Liver (tissue), 10 donors: ENCODE measurements at places on chromosomes 2 and 18. TPM values are rescaled to one million over a fixed set of nuclear protein-coding genes. Genes with fewer than 3 reads are reported as not detected.

DNA sequence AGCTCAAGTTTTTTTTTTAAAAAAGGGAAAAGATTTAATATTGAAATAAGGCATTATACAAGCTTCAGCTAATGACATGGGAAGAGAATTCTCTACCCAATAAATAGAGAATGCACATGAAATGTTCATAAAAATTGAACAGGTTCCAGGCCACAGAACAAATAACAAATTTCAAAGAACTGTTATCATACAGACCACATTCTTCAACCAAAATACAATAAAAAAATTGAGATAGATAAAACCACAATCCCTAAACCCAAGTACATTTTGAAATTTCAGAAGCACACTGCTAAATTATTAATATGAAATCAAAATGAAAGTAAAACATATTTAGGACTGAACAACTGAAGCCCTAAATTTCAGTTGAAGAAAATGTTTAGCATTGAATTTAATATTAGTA is 89.6 kb downstream of the BCL2 start:
- H3K4me3 ChIP-seq: no peak overlapping the region
- H3K27ac ChIP-seq: no peak overlapping the region
- no peaks in the 10 kb centered on the region for H3K4me1 ChIP-seq
- no peaks in the 10 kb centered on the region for H3K27me3 ChIP-seq

DNA sequence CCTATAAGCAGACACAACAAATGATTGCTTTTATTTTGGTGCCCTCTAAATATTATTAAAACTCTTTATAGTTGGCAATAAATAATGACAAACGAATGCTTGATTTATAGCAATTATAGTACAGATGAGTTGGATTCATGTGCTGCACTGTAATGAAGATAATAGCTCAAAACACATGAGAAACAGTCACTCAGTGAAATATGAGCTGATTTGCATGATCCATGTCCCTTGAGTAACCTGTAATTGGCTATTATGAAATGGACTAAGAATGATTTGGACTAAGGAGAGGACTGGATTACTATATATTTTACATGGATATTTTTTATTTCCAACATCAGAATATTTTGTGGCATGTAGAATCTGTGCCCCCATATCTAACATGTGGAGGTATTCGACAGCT is 365.6 kb upstream of the UBE2E3 start:
- H3K36me3 ChIP-seq: no peaks in the 10 kb centered on the region
- no peak overlapping the region for H3K4me3 ChIP-seq
- no peak overlapping the region for H3K27ac ChIP-seq
- H3K4me1 ChIP-seq: no peaks in the 10 kb centered on the region
- no peak for DNase-seq

DNA sequence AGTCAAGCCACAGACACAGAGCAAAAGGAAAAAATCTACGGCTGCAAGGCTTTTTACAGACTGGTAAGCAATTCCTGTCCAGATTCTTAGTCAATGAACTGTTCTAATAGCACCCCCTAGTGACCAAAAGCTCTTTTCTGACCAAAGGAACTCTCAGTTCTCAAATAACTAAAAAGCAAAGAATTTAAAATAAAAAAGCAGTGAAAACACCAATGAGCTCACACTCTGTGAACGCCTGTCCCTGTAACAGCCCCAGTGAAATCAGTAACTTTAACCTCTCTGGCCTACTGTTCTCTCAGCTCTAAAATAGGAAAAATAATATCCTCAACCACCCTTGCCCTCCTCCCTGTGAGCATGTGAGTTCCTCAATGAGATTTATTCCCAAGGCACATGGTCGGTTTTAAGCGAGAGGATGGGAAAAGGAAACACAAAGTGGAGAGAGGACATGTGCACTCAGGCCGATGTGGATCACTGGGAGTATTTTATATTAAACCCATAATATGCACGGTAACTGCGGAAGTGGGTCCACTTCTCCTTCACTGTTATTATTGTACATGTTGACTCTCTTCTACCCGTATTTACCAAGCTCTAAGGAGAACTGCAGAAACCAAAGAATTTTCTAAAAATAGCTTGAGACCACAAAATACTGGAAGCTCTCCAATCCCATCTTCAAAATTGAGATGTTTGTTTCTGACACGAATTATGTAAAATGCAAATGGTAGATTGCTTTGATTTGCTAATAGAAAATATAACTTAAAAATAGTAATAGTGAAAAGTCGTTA is 128.5 kb downstream of the STK39 start:
- no peaks in the 10 kb centered on the region for H3K36me3 ChIP-seq
- DNase-seq: no peak
- H3K4me3 ChIP-seq: no peak overlapping the region
- H3K4me1 ChIP-seq: no peaks in the 10 kb centered on the region

- no peaks in the 10 kb centered on the region for H3K4me1 ChIP-seq
- no peaks in the 10 kb centered on the region for H3K36me3 ChIP-seq
- no peaks in the 10 kb centered on the region for H3K27me3 ChIP-seq
- no peak overlapping the region for H3K4me3 ChIP-seq
- no peak for DNase-seq
- no peak overlapping the region for H3K27ac ChIP-seq
Observed at GRCh38 chr2:56133931-56134629, 49.7 kb upstream of the CCDC85A start.

DNA sequence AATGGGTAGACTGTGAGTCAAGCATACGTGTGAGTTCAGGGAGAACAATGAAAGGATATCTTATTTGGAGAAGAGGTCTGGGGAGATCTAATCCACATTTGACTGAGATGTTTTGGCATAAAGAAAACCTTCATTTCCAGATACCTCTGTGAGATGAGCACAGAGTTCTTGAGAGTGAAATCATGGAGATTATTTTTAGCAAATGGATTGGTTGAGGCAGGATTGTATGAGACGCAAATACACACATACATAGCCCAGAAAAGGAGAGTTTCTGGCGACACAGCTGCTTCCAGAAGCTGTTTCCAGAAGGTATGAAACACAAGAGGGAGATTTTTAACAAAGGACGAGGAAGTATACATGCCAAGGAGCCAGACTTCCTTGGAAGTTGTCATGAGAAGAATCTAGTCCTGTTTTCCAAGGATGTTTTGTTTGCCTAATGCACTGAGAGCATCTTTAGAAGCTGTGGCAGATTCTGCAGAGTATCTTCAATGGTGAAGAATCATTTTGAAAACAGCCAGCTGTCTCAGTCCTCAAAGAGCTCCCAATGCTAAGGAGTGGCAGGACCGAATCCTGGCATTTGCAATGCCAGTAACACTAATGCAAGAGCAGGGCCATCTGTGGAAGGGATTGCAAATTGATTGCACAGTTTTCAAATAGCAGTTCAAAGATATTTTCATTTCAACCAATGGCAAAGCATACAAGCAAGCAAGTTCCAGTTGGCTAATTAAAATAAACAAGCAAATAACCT is 177.2 kb downstream of the SETBP1 start:
- no peak overlapping the region for H3K4me3 ChIP-seq
- no peak overlapping the region for H3K27ac ChIP-seq
- peaks cover 12% of the 10 kb centered on the region for H3K4me1 ChIP-seq
- H3K27me3 ChIP-seq: no peaks in the 10 kb centered on the region

DNA sequence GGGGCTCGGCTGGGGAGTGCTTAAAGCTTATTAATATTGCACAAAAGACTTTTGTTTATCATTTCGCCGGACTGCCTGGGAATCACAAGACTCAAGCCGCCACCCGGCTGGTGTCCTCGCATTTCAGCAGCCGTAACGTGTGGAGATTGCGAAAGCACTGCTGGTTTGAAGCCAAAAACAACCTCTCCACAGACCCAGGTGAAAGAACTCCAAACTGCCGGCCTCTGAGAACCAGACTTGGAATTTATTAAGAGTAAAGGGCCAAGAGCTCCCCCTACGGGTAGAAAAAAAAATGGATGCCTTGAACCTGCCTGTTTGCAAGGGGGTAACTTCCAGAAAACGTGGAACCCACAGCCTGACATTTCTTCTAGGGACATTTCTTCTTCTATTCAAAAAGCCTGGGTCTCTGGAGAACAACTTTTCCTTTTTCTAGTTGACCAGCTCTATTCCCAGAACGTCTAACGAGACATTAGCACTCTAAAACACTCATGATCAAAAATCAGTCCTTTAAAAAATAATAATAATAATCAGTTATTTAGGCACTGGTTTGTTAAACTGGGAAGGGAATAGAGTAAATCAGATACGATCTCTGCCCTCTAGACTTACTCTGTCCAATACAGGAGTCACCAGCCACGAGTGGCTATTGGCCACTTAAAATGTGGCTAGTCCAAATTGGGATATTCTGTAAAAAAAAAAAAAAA is 216.3 kb downstream of the C1D start:
- H3K27me3 ChIP-seq: no peaks in the 10 kb centered on the region
- no peak overlapping the region for H3K27ac ChIP-seq
- no peak overlapping the region for H3K4me3 ChIP-seq
- H3K36me3 ChIP-seq: no peaks in the 10 kb centered on the region
- no peaks in the 10 kb centered on the region for H3K4me1 ChIP-seq

DNA sequence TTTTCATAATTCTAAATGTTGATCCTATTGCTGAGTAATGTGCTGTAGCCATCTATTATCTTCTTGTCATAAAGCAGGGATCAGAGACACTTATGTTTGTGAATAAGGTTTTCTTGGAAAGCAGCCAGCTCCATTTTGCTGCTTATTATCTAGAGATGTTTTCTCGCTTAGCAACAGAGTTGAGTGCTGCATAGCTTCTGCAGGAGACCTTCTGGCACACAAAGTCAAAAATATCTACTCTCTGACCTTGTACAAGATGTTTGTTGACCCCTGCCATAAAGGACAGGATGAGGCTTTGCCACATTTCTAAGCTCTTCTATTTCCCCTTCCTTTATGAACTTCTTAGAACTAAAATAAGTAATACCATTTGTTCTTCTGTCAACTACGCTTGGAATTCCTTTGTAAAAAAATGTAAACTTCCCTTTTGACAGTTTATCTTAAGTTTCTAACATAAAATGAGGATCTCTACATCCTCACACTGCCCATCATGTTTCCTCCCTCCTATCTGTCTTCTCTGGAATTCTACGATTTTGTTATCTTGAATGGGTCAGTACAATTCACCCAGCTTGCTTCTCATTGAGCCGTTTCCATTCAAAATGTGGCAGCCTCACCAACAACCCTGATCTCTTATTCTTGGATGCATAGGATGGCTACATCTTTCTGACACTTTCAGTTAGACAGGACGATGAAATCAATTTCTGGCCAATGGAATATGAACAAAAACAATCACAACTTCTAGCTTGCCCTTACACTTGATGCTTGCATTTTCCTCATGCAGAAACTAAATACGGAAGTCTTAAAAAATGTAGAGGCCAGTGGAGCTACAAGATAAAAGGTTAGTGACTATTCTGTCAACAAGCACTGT is 1377.0 kb downstream of the SUCLG1 start:
- no peaks in the 10 kb centered on the region for H3K4me1 ChIP-seq
- no peak for DNase-seq

GRCh38 chr2:234091432-234091879 is 41.0 kb downstream of the SPP2 start:
- no peak overlapping the region for H3K4me3 ChIP-seq
- peak overlapping the region; percentile 53 for H3K27ac ChIP-seq
- H3K36me3 ChIP-seq: no peaks in the 10 kb centered on the region

DNA sequence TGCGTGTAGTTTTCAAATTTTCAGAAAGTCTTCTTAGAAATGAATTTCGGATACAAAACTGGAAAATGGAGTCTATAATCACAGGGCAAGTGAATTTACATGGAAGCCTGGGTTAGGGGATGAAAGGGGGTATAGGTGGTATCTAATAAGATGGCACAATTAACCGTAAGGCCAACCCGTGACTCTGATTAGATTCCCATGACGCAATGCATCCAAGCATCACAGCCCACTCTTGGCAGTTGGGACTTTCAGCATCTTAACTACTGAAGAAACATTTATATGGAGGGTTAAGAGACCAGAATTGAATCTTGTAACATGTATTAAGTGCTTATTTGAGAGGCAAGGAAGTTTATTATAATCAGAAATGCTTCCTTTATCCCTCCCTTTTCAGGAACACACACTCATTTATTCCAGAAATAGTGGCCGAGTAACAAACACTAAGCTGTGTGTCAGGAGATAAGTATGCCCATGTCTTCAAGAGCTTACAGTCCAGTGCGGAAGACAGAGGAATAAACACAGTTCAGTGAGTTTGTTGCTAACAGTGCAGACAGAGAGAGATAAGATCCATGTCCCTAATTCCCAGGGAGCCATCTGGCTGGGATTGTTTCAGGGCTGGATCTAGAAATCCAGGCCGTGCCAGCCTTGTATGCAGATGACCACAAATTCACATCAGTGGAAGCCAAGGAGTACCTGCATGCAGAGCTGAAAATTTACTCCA is 151.2 kb downstream of the ANTXR1 start:
- no peak overlapping the region for H3K4me3 ChIP-seq
- no peak for DNase-seq
- peaks cover 4% of the 10 kb centered on the region for H3K4me1 ChIP-seq
- no peaks in the 10 kb centered on the region for H3K36me3 ChIP-seq
- no peak overlapping the region for H3K27ac ChIP-seq

- no peak overlapping the region for H3K4me3 ChIP-seq
- H3K36me3 ChIP-seq: no peaks in the 10 kb centered on the region
- no peak overlapping the region for H3K27ac ChIP-seq
- DNase-seq: no peak
- no peaks in the 10 kb centered on the region for H3K4me1 ChIP-seq
Observed at GRCh38 chr2:7539760-7540159, 622.5 kb downstream of the RNF144A start.

DNA sequence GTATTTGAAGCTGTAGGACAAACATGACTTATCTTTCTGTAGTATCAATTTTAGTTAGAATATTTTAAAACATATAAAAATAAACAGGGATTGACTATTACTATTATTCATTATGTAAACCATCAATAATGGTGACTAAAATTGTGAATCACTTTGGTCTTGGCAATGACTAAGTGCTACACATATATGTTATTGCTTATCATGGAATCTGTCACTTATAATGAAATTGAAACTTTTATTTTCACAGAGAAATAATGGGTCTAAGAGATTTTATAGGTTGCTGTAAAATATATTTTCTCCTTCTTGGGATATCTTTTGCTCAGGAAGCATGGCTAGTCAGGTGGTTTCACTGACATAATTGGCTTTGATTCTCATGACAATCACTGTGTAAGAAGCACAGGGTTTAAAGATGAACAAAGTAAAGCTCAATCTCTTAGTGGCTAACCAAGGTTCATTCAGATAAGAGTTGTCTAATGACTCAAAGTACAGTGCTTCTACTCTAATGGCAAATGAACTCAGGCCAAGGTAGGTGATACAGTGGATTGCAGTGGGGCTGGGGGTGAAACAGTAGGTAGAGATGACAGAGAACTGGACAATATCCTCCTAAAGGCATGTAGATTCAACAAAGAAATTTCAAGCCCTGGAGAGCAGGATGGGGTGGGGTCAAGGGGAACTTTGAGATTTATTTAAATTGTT is 98.6 kb upstream of the FANCL start:
- DNase-seq: no peak
- no peaks in the 10 kb centered on the region for H3K27me3 ChIP-seq
- H3K27ac ChIP-seq: no peak overlapping the region
- no peaks in the 10 kb centered on the region for H3K4me1 ChIP-seq

- peaks cover 18% of the 10 kb centered on the region for H3K36me3 ChIP-seq
- no peaks in the 10 kb centered on the region for H3K27me3 ChIP-seq
- no peak overlapping the region for H3K4me3 ChIP-seq
- peaks cover 2% of the 10 kb centered on the region for H3K4me1 ChIP-seq
Observed at GRCh38 chr2:218748741-218749441, 33.1 kb upstream of the CYP27A1 start.

Gene PLGLB2
- 103 TPM for total RNA-seq

Gene CXCR1
- 1.8 TPM for total RNA-seq

Gene KIF5C
- total RNA-seq: 0.14 TPM

Gene RBM43
- total RNA-seq: 4.9 TPM
